ENCODE measurements at places on chromosomes 16 and 17. TPM values are rescaled to one million over a fixed set of nuclear protein-coding genes. Genes with fewer than 3 reads are reported as not detected.

WFIKKN2 gene
- 0.08 TPM for total RNA-seq

IL34 gene
- 1.5 TPM for total RNA-seq

PITPNM3 gene
- 13.7 TPM for total RNA-seq

CEP131 gene
- total RNA-seq: 9.5 TPM

TMEM114 gene
- not detected for total RNA-seq

ZNF652 gene
- 52.4 TPM for total RNA-seq

CDH15 gene
- total RNA-seq: not detected

CRHR1 gene
- not detected for total RNA-seq

MMP25 gene
- 1.1 TPM for total RNA-seq

PEMT gene
- 13.8 TPM for total RNA-seq

Measured in left colon (tissue), 2 donors.